ENCODE measurements at places on chromosomes 4 and X.

GRCh38 chr4:15198070-15198727 lies 195.9 kb downstream of the CPEB2 start:
- no peak for DNase-seq

- DNase-seq = no peak
Observed at GRCh38 chrX:34734383-34734782, 77.3 kb upstream of the TMEM47 start.

DNA sequence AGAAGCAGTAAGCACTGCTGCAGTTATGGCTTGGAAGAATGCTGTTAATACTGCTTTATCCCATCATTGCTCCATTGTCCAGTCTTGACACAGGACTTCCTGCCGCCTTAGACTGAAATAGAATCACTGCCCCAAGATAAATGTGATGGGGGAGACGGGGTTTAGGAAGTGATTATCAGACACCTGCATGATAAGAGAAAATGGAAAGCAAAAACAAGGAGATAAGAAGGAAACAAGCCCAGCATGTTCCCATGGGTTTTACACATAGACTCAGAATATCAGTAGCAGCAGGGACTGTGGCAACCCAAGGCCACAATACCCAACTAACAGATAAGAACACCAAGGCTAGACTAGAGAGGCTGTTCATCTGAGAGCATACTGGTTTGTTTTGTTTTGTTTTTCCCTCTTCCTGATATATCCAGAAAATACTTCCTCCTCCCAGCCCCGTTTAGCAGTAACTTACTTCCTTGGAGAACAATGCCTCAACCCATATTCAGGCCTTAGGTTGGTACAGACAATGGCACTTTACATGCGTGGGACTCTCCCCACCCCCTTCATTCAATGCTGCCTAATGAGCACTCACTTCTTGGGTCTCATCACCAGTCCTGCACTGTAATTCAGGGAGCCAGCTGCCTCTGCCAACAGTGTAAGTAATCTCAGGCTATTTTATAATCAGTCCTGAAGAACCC lies 232.6 kb downstream of the CBR4 start:
- DNase-seq = no peak

GRCh38 chr4:153153339-153153871 lies 50.8 kb upstream of the TRIM2 start:
- peak; percentile 45 for DNase-seq

DNA sequence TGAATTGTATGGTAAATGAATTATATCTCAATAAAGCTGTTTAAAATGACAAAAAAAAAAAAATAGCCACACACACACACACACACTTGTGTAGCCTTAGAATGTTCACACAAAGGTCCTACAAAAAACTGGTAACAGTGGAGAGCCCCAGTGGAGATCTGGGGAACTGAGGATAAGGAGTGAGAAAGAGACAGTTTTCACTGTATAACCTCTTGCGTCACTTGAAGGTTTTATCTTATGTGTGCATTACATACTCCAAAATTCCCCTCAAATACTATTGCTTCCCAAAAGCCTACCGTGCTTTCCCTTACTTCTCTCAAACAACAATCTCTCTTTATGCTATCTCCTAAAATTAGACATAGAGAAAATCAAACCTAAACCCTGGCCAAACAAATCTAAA lies 67.8 kb downstream of the SMC1A start:
- DNase-seq = no peak

DNA sequence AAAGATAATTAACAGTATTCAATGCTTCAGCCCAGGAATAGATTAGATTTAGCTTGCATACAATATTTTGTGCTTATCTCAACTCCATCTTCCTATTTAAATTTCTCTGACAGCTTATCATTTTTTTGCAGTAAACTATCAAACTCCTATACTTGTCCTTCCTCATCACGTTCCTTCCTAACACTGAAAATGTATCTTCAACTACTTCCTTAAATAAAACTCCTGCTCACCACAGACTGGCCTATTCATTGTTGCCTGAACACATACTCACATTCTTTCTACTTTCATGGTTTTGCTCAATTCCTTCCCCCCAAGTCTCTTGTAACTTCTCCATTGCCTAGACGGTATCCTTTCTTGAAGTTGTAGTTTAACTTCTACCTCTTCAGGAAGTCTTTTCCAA lies 28.5 kb upstream of the PTPN13 start:
- no peak for DNase-seq

- DNase-seq = no peak
Observed at GRCh38 chr4:127335073-127335620, 297.6 kb upstream of the INTU start.

- DNase-seq = no peak
Observed at GRCh38 chr4:10333942-10334341, 123.3 kb downstream of the ZNF518B start.

- no peak for DNase-seq
Observed at GRCh38 chr4:7144374-7145290, 47.7 kb upstream of the SORCS2 start.

- DNase-seq = no peak
Observed at GRCh38 chr4:143658336-143658735, 42.1 kb downstream of the FREM3 start.

All from stimulated activated CD8-positive, alpha-beta memory T cell treated with anti-CD3 and anti-CD28 coated beads, Interleukin-4, amount 100 ng/mL, for 24 hours (primary cell).